Substantia nigra (tissue), 51 donors: ENCODE measurements at places on chromosomes 13 and 19.

DNA sequence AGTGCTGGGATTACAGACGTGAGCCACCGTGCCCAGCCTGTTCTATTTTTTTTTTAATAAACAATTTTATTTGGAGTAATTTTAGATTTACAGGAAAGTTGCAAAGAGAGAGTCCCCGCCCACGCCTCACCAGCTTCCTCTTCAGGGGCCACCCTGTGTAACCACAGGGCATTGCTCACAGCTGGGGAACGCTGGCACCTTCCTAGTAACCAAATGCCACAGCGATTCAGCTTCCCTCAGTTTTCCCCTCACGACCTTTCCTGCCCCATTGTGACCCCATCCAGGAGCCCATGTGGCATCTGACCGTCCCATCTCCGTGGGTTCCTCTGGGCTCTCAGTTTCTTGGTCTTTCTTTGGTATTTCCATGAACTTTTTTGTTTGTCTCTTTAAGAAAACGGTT is 83.9 kb downstream of the GNG7 start:
- DNase-seq: no peak

DNA sequence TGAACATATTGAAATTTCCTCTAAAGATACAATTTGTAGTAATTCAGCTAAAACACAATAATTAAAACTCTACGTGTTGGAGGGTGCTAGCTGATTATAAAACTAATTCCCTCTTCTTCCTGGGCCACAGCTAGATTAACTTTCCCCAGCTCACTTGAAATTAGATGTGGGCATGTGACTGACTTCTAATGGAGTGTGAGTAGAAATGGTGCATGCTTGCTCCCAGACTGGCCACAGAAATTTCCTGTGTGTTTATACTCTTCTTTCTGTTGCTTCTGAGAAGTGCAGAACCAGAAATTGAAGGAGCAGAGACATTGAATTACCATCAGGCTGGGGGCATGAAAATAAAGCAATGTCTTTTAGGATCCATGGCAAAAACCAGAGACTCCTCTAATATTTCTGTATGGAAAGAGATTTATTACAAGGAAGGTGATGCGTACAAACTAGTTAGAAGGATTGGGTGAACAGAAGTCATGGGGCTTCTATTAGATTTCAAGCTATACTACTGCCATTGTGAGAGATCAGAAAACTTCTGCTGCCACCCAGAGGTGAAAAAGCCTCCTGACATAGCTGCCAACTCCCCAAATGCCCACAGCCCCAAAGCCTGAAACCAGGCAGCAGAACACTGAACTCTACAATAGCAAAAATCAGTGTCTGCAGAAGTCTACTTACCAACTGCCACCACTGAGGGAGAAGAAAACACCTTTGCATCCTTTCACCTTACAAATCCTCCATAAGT is 379.2 kb upstream of the MIR17HG start:
- DNase-seq: no peak

DNA sequence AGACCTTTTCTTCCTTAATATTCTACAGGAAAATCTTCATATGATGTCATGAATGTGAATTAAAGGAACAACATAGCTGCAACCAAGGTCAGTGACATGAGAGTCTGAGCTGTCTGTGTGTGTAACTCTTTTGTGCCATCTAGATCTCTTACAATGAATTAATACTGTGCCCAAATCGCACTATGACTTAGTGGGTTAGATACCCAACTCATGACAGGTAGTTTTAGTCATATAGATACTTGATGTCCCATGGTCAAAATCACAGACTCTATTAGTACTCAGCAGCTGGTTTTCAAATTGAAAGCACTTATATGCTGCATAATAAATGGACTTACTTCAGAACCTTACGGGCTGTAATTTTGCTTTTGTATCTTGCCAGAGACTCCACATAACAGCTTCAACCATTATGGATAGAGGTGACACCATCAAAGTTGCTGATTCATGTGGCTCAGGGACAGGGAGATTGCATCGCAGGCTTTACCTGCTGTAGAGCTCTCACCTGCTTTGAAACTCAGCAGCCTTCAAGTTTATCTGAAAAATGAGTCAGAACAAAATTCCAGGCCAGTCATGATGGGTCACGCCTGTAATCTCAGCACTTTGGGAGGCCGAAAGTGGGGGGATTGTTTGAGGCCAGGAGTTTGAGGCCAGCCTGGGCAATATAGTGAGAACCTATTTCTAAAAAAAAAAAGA is 12.3 kb upstream of the ZNF283 start:
- no peak for DNase-seq

DNA sequence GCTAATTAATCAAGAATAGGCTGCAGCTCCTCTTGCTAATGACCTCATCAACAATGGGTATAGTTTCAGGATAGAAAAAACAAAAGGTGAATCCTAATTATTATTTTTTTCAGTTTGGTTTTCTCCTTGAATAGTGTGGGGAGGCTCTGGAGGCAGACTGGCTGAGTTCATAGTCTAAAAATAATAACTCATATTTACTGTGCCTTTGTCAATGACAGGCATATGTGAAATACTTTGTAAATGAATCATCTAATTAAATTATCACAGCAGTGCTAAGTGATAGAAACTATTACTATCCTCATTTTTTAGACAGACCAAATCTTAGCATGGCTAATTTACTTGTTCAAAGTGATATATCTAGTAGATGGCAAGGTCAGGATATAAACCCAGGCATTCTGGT is 1261.0 kb upstream of the SLC10A2 start:
- DNase-seq: no peak

GRCh38 chr13:42168496-42168895 is 103.5 kb upstream of the AKAP11 start:
- no peak for DNase-seq

GRCh38 chr13:110407021-110407420 is 99.9 kb downstream of the COL4A2 start:
- DNase-seq: no peak

DNA sequence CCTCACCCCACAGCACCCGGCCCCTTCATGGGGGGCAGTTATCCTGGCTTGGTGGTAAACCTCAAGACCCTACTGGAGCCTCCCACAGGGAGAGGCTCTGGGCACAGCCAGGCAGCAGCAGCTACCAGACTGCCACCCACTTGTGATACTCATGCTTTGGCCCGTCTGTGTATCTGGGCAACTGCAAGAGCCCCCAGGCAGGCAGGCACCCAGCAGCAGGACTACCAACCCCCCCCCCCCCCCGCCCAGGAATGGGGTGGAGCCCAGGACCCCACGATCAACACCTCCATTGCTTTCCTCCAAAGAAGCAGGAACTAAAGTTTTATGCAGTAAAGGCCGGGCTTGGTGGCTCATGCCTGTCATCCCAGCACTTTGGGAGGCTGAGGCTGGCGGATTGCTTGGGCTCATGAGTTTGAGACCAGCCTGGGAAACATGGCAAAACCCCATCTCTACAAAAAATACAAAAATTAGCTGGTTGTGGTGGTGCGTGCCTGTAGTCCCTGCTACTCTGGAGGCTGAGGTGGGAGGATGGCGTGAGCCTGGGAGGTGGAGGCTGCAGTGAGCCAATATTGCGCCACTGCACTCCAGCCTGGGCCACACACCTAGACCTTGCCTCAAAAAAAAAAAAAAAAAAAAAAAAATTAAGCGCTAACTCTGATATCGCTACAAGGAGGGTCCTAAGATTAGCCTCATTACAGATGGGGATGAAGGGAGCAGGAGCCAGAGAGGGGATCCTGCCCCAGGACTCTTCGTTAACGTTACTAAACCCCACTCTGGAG is 1.1 kb upstream of the LYL1 start:
- DNase-seq: no peak

- no peak for DNase-seq
Observed at GRCh38 chr13:112917056-112917664, 51.9 kb upstream of the MCF2L start.

DNA sequence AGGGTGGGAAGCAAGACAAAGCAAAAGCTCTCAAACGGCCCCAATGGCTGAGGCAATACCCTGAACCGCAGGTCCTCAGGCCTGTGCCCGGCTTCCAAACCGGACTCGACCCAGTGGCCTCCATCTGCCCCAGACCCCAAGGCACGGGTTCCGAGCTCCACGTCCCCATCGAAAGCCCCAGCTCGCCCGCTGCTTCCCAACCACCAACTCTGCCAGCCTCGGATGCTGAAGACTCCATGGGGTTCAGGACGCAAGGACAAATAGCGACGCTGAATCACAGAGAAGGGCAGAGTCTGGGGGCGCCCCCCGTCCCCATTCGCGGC is 559 bp downstream of the POLR2E start:
- no peak for DNase-seq

DNA sequence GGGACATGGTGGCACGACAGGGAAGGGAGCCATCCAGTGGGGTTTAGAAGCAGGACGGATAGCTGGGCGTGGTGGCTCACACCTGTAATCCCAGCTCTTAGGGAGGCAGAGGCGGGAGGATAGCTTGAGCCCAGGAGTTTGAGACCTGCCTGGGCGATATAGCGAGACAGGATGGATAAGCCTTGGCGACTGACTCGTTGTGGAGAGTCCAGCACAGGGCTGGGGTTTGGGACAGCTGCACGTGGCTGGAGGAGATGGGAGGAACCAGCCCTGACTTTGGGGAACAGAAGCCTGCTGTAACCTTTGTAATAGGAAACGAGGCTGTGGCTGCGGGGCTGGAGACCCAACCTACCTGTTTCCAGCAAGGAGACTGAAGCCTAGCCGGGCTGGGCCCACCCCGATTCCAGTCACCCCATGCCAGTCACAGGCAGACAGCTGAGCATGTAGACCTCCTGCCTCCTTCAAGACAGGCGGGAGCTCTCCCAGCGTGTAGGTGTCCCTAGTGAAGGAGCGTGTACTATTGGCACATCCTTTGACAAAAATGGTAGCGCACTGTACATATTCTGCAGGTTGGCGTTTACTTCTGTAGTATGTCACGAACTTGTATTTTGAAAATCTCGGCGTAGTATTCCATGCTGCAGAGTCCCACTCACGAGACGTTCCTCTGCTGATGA is 8.0 kb downstream of the LENG1 start:
- DNase-seq: no peak

DNA sequence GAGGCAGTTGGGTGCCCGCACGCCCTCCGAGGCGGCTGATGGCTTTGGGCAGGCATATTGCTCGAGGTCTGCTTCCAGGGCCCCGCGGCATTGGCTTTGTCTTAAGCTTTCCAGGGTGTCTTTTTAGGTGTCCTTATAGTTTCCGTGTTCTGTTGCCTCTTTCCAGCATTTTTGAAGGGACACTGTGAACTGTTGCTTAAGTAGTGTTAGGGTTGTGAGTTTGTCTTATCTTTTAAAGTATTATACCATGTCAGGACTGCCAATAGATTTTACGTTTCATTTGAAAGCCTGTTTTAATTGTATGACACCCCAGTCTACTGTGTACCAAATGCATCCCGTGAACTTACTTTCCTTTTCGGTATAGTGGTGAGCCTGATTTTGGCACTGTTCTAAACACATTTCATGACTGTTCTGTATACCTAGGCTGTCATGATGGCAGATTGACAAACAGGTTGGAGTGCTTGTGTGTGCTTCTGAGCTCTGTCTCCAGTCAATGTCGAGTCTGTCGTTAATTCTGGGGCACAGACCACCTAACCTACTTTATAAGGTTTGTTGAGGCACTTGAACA is 656 bp downstream of the PCCA start:
- no peak for DNase-seq

- DNase-seq: no peak
Observed at GRCh38 chr19:11425719-11426457, 6.8 kb upstream of the RGL3 start.

DNA sequence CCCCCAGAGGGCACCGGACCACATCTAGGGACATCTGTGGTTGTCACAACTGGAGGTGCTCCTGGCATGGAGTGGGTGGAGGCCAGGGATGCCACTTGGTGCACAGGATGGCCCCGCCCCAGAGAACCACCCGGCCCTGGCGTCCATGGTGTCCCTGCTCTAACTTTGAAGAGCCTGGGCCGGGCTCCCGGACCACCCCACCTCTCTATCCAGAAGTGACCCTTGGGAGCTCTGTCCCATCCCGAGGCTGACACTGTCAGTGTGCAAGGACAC is 22.9 kb upstream of the MYDGF start:
- DNase-seq: no peak

DNA sequence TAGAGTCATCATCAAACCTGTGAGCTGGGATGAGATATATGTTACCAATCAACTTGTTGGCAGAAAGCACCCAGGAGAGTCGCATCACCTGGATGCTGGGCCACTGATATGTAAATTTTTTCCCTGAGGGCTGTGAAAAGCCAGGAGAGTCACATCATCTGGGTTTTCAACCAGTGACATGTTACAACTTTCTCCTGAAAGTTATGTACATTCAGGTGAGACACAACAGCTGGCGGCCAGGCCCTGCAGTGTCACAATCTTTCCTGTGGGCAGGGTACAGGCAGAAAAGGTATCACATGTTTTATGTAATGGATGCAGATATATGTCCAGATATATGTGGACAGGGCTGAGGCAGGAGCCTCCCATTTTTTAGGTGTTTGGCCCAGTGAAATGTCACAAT is 13.2 kb upstream of the ZNF724 start:
- no peak for DNase-seq

- DNase-seq: no peak
Observed at GRCh38 chr13:114279758-114280355, 1.5 kb upstream of the UPF3A start.

DNA sequence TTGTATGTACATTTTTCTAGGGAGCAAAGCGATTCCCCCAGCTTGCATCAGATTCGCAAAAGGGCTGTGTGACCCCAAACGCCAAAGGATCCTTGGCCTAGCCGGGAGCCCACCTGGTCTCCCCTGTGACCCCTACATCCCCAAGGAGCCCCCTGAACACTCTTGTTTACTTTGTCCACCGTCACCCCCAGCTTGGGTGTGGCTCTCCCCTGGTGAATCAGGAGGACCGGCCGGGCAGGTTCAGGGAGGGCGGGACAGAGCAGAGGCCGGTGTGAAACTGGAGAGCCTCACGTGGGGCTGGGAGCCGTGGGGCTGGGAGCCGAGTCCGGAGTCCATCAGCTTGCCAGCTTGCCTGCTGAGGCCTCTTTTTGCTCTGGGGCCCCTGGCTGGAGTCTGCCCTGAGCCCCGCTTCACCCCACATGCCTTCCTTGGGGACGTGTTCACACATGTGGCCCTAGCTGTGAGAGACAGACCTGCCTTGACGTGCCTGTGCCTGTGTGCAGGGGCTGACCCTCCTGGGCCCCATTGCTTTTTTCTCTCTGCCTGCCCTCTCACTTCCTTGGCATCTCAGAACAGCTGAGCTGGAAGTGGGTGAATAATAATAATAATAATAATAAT is 2.0 kb downstream of the ITPKC start:
- no peak for DNase-seq

DNA sequence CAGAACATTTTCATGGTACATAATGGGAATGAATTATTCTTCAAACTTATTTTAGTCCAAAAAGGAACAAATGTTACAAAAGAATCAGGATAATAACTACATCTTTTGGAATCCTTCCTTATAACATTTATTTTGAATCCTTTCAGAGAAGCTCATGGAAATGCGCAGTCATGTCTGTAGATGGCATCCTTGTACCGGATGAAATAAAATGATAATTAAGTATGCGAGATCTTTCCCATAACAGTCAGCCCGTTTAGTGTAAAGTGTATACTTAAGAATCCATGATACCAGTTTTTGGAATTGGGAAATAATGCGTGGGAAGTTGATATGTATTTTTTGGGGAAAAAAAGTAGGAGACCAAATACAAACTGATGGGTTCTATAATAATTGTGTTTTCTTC is 418.8 kb downstream of the GPC5 start:
- DNase-seq: no peak

- DNase-seq: no peak
Observed at GRCh38 chr13:75103976-75104375, 378.0 kb downstream of the TBC1D4 start.

- DNase-seq: peak; percentile 68
Observed at GRCh38 chr19:12833738-12834565, 427 bp downstream of the RTBDN start.
